ENCODE measurements at places on chromosomes 1 and 21.

DNA sequence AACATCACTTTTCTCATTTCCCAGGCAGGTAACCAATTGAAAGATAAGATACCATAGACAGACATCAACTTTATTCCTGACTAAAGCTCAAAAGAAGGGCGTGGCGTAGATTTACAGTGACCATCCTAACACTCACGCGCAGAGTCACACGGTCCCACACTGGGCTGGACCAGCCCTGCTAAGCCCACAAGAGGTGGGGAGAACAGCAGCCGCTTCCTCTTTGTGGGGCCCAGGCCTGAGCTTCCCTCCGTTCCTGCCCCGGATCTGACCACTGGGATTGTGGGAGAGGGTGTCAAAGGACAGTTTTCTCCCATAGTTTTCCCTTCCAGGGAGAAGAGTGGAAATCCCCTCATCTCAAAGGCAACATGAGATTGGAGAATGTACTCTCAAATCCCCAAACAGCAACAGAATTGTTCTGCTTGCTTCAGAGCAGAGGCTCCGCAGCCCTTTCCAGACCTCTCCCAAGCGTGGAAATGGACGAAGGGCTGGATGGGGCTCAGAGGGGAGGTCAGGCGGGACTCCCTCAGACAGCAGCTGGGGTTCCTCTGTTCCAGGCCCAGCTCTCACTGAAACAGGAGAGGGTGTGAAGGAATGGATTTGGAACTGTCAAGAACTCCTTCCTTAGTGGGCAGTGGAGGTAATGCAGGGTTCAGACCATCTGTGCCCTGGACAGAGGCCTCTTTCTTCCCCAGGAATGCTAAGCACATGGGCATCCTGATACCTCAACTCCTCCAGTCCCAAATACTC lies 33.7 kb downstream of the L1TD1 start:
- DNase-seq, result no peak

DNA sequence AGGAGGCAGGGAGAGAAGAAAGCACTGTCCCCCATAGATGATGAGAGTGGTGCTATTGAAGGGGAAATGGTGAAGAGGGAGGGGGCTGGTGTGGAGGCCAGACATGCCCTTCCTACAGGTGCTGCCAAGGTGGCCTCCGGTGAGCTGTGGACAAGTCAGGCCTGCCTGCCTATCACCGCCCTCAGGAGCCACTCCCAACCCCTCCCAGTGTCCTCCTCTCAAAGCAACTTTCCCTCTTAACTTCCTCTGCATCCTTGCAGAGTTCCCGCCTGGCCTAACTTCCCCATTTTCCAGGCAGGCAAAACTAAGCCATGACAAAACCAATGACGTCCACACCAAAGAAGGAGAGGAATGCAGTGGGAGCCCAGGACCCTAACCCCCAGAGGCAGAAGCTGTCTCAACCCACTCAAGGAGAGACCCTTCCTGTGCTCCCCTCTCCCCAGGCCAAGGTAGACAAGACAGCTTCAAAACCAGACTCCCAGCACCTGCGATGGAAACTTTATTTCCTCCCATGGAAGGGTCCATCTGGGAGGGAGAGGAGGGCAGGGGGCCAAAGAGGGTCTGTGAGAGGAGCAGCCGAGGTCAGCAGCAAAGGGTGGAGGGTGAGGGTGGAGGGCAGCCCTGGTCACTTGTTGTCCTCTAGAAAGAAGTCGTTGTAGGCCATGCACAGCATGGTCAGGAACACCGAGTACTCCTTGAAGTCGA lies 1.0 kb upstream of the S100A6 start:
- DNase-seq, result no peak

GRCh38 chr1:21046132-21046531 lies 130.6 kb downstream of the EIF4G3 start:
- no peak for DNase-seq

DNA sequence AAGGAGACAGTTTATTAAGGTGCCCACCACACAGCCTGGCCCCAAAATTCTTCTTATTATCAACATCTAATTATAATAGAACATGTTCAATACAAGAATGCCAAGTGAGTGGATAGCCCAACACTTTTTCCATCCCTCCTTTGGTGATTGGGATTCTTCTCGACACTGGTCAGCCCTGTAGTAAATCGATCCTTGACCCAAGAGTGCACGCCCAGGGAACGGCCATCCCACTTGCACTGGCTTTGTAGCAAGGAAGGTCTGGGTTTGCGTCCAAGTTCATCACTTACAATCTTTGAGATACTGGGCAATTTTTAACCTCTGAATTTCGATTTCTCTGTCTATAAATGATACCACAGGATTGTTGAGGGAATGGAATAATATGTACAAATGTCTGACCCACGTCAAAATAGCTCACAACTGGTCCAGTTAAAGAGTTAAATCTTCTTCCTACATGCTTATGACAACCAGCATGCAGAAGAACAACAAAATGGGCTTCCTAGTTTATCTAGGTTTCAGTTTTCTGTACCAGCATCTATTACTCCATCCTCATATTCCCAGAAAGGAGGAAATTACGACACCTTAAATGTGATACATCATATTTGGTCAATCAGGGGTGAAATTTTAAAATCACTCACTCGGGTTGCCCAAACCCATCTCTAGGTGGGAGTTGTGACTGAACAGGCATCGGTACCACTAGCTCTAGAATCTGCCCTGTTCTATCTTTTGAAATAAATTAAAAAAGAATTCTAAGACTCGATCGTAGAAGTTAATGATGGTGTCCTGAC lies 161.8 kb downstream of the CLIC6 start:
- no peak for DNase-seq

GRCh38 chr1:205259324-205259832 lies 31.6 kb downstream of the TMCC2 start:
- DNase-seq, result no peak

DNA sequence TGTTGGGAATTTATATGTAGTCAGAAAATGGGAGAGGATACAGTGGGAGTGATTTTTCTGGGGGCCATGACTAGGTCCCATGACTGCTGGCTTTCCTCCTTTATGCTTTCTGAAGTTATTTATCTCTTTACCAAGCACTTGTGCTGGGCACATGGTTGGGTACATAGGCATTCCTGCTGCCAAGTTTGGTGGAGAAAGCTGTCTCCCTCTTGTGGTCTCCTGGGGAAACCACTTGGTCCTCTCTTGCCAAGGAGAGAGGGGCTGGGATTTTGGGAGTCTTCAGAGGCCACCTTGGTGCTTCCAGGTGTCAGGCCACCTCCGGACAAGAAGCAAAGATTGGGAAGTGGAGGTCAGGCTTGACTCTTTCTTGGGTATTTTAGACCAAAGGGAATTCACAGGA lies 120.2 kb upstream of the KCNE2 start:
- peak; percentile 29 for DNase-seq

DNA sequence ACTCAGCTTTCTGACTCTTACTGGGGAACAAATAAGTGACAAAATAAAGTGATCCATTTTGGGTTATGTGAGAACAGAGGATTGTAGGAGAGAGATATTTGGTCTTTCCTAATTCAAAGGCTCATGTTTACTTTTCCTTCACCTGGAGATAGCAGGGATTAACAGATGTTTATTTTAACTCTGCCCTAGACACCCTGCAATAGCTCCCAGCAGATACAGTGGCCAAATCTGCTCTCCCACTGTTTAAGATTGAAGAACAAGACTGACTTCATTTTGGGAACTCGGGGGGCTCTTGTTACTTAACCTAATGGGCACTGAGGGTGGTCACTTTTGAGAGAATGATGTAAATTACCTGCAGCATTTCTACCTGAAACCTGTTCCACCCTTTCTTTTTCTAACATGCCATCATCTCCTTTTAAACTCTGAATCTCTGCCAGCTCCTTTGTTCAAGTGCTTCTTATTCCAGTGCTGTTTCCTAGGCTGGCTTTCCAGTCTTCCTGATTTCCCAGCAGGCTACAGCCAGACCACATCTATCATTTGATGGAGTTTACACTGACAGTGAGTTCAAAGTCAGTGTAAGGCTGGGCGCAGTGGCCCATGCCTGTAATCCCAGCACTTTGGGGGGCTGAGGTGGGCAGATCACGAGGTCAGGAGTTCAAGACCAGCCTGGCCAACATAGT lies 90.0 kb downstream of the SELENOF start:
- no peak for DNase-seq

DNA sequence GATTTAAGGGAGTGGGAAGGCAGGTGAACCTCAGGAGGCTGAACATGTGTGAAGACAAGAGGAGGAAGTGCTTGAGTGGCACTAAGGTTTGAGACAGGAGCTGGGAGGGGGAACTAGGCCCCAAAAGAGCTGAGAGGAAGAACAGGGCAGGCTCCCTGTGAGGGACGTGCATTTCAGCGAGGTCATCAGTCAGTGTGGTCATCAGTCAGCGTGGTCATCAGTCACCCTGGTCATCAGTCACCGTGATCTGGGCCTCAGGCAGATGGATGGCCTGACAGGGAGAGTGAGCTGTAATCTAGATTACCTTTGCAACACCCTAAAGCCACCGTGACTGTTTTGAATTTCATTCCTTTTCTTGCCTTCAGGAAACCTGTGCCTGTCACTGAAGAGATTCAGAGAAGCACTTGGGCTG lies 29.1 kb downstream of the VTCN1 start:
- no peak for DNase-seq

- DNase-seq, result no peak
These were observed 114.2 kb downstream of the SLC16A1 start for GRCh38 chr1:112841825-112842224.

- DNase-seq, result no peak
These were observed 104.8 kb upstream of the CASZ1 start for GRCh38 chr1:10901091-10901890.

DNA sequence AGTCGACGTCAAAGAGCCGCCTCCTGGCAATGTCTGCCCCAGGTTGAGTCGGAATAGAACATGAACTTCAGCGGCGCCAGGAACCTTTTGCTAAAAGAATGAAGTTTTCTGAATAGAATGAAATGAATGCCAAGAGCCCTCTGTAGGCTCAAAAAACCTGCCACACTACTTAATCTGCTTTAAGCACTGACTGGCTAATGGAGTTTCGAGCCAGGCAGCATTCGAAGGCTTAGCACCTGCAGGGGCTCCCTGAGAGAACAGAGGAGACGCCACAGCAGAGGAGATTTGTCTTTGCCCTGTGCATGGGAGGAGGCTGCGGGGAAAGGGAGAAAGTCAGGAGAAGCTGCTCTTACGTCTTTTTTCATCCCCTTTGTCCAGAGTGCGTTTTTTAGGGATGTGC lies 641.7 kb downstream of the AJAP1 start:
- DNase-seq, result peak; percentile 15
